ENCODE measurements at places on chromosomes 16 and 17.

DNA sequence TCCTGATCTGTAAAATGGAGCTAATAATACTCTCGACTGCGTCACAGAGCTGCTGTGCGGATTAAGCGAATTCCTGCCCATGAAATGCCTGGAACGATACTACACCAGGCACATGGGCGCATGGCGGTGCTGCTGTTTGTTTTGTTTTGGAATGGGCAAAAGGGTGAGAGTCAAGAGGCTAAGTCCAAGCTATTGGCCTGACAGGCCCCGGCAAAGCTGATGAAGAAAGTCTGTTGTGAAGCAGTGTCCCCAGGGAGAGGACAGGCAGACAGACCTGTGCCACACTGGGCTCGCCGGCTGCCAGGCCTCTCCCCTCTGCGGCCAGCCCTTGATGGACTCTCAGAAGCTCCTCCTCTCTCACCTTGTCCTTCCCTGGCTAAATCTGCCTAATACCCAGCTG, 31.3 kb upstream of the RASD1 start:
- DNase-seq: no peak

- DNase-seq: no peak
These were observed 236.0 kb downstream of the IRX3 start for GRCh38 chr16:54050459-54051210.

DNA sequence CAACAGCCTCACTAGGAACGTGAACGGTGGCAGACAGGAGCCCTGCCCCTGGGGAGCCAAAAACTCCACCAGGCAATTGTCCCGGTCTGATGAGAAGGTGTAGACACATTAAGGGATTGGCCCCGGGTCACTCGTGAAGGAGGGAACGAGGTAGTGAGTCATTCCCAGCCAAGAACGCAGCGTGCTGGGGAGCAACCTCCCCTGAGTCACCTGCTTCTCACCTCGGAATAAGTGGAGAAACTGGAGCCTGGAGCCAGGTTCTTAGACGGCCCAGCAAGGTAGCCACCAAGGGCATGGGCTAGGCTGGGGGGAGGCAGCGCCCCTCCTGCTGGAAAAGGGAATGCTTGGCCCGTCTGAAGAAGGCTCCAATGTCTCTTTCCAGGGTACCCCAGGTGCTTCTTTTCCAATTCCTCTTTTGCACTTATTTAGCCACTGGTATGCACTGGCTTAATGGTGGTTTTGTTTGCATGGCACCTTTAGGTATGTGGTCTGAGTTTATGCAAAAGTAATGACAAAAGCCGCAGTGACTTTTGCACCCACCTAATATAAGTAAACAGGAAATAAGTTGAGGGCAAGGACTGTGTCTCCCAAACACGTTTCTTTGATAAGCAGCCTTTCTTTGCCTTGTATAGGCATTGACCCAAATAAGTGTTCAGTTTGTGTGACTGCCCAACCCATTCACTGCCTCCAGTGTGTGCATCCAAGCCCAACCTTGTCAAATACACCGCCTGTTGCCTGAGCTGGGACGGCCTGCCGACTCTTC, 1.8 kb upstream of the HELZ start:
- DNase-seq: no peak

GRCh38 chr17:81328978-81329926, 34.1 kb upstream of the SLC38A10 start:
- no peak for DNase-seq

DNA sequence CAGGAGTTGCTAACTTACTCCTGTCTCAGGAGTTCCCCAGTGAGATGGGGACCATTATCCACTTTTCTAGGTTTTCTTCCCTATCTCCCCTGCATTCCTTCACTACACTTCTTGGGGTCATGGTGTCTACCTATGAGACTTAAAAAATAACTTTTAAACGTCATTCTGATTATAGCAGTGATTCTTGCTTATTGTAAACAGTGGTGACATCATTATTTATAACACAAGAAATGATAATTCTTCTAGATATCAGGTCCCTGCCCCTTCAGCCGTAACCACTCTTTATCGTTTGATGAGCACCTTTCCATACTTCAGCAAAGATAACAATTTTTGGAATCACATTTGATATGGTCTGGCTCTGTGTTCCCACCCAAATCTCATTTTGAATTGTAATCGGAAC, 27.2 kb upstream of the IRX3 start:
- DNase-seq: no peak

DNA sequence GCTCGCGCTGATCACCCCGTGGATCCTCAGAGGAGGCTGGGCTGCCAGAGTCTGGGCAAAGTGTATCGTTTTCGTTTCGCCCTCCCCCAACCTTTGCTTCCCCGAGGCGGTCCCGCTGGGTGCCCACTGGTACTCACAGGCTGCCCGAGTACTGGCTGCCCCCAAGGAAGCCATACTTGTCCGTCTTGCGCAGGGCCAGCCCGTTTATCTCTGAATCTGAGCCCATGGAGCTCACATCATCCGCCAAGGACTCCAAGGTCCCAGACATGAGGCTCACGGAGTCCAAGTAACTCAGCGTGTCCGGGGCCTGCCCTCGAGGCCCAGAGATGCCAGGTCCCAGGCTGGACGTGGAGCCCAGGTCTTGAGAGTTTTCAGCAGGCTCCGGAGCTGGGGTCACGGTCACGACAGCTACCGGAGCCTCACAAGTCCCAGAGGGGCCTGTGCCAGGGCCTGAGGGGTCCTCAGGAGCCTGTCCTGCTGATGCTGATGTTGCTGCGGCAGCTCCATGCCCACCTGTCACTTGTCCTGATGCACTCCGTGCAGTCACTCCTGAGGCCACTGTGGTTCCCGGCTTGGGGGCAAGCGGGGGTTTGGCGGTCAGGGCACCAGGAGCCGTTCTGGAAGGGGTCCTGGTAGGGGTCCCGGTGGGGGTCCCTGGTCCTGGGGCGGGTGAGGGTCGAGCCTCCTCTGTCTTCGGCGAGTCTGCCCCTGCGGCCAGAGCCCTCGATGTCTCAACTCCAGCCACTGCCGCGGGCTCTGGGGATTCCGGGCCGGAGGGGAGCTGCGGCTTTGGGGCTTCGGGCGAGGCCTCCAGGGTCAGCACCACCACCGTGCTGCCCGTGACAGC, 980 bp downstream of the TBC1D10B start:
- no peak for DNase-seq

- DNase-seq: no peak
These were observed 5.8 kb downstream of the PDK2 start for GRCh38 chr17:50100921-50101345.

GRCh38 chr16:1312903-1313302, 3.5 kb downstream of the UBE2I start:
- DNase-seq: no peak

- no peak for DNase-seq
These were observed 8.6 kb upstream of the LASP1NB start for GRCh38 chr17:38916771-38917170.

GRCh38 chr17:148757-149156, 11.4 kb downstream of the SCGB1C2 start:
- no peak for DNase-seq

DNA sequence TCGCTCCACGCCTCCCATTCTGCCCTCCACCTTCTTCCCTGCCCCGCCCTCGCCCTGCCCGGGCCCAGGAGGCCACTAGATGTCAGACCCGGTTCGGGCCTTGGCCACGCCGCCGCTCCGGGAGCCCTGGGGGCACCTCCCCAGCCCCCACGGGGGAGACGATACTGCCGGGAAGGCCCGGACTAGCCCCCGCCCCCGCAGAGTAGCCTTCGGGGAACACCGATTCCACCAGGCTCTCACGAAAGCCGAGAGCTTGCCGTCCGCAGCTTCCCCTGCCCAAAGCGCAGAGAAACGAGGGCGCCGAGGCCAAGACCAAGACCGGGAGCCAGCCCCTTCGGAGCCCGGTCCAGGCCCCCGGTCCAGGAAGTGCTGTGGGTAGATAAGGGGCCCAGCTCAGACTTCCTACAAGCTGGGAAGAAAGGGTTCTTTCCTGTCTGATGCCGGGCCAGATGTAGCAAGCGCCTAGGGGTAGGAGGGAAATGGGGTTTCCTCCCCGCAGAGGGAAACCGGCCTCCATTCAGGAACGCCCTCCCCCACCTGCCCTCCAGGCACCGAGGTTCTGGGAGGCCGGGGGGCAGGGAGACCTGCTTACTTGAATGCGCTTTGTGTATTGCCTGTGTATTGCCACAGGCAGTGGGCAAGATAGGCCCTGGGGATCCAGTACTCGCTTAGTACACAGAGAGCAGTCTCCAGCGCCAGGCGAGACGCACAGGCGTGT, 806 bp upstream of the CYB561 start:
- no peak for DNase-seq

- DNase-seq: no peak
These were observed 99.1 kb downstream of the MYH11 start for GRCh38 chr16:15757630-15758251.

DNA sequence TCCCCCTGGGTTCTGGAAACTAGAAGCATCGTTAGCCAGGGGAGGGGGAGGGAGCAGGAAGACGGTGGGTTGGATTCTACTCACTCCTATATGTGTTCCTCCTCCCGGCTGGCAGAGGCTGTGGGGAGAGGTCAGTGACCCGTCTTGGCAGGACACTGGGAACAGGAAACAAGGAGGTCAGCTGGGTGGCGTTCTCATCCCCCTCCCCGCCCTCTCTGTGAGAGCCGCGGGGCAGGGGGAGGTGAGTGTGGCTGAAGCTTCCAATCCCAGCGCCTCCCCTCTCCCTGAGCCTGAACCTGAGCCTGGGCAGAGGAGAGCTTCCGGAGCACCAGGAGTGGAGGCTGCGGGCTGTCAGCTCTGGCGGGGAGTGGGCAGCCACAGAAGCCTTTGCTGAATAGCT, 12.5 kb downstream of the GPRC5C start:
- DNase-seq: no peak

GRCh38 chr16:6498858-6499257, 833.8 kb upstream of the RBFOX1 start:
- DNase-seq: no peak

DNA sequence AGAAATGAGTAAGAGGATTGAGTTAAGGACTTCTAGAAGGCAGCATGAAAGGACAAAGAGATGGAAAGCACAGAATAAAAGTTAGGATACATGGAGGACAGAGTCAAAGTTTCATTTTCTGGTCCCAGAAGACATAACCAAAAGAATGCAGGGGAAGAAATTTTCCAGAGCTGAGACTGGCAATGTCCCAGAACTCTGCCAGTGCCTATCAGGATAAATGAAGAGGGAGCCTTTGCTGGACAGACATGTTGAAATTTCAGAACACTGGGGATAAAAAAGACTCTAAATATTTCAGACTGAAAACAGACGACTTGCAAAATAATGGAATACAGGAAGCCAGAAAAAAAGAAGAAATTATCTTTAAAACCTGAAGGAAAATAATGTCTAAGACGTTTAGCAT, 55.7 kb downstream of the NT5M start:
- DNase-seq: no peak
